ENCODE measurements at places on chromosomes 2 and 18.

DNA sequence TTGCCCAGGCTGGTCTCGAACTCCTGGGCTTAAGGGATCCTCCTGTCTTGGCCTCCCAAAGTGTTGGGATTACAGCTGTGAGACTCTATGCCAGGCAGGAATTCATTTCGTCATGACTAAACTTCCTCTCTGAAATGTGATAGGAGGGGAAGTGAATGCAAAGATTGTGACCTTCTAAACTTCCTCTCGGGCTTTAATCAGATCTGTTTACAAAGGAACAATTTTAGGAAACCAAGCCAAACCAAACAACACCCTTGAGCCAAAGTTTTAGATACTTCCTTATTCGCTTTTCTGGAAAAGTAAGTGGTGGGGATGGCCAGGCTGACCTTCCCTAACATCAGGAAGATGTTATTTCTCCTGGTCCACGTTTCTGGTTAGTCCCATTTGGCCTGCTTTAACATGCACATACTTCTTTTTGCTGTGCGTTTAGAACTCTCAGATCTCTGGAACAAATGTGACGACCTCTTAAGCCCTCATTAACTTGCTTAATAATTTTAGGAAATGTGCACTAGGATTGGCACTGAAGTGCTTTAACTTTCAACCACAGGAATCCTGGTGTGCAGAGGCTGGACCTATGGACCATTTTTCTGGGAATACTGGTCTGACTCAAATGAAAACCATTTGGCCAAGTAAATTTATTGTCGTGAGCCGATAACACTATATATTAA is 33.2 kb upstream of the YES1 start:
- peak; percentile 91 for DNase-seq

GRCh38 chr2:218405086-218405745 is 5.5 kb downstream of the CTDSP1 start:
- no peak for DNase-seq

DNA sequence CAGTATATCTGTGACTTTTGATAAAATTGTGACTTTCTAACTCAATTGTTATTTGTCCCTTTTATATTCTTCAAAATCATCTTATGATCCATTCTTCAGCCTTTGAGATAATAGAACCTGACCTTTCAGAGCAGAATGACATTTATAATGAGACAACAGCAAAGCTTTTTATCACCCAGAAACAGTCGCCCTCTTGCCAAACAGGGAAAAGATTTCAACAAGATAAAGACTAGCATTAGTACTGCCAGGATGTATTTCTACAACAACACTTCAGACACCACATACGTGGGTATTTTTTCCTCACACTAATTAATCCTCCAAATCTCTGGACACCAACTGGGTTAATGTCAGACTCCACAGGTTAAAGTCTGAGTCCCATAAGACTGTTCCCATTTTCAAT is 249.0 kb downstream of the ZNF804A start:
- no peak for DNase-seq

DNA sequence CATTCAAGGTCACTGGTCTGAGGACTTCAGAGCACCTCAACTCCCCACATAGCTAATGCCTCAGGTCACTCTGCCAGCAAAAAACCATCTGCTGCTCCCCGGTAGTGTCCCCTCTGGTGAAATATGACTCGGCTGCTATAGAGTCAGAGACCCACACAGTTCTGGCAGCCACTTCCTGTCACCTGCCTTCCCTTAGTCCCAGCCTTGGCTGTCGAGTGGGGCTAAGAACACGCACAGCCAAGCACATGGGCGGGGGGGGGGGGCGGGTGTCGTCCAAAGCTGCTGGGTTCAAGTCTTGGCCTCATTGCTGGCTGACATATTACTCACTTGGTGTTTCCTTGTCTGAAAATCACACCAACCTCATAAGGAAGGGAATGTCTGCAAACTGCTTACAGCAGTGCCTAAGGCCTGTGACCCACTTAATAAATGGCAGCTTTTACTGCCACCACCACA is 37.5 kb downstream of the POLR1A start:
- DNase-seq: peak; percentile 51

DNA sequence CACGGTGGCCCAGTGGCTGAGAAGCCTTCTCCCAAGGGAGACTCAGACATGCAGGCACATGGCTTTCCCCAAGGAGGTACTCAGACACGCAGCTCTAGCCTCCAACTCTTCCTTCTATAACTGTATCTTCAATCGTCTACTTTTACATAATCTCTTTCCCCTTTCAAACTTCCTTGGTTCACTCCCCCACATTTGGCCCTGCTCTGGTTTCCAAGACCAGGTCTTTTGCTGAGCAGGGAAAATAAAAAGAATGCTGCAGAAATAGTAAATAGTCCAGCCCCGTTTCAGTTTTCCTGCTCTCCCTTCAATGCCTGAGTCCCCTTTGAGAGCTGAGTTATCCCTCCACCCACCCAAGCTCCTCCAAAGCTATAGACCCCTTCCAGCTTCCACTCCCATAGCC is 635.0 kb downstream of the ARHGAP15 start:
- DNase-seq: no peak

DNA sequence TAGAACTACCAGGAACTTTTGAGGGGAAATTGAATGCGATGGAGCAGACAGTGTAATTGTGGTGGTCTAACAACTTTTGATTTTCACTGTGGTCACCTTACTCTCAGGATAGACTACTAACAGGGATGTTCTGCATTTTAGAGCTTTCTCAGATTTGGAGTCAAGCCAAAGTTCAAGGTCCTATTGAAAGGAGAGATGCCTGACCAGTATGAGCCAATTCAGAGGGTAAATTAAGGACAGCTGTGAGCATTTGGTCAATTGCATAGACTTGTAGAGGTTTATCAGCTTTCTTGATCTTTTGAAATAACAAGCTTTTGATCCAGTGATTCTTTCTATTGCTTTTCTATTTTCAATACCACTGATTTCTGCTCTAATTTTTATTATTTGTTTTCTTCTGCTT is 1095.7 kb upstream of the CNTNAP5 start:
- DNase-seq: no peak

DNA sequence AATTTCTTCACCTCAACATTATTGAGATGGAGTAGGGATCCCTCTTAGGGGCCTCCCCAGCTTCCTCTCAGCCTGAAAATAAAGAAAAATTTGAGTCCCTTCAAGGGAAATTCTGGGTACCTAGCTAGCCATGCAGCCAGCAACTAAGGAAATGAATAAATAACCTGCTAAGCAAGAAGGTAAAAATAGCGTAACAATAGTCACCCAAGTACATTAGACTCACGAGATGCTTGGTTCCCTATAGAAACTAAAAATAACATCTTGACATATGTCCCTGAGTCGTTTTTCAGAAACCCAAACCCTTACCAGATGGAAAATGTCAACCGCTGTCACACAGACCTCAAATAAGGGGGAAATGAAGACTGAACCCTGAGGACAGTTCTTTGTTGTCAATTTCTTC is 51.9 kb downstream of the CACNB4 start:
- no peak for DNase-seq

GRCh38 chr2:158718196-158718585 is 76.9 kb upstream of the DAPL1 start:
- no peak for DNase-seq

- no peak for DNase-seq
These were observed 64.0 kb upstream of the B3GNT7 start for GRCh38 chr2:231331533-231331932.

DNA sequence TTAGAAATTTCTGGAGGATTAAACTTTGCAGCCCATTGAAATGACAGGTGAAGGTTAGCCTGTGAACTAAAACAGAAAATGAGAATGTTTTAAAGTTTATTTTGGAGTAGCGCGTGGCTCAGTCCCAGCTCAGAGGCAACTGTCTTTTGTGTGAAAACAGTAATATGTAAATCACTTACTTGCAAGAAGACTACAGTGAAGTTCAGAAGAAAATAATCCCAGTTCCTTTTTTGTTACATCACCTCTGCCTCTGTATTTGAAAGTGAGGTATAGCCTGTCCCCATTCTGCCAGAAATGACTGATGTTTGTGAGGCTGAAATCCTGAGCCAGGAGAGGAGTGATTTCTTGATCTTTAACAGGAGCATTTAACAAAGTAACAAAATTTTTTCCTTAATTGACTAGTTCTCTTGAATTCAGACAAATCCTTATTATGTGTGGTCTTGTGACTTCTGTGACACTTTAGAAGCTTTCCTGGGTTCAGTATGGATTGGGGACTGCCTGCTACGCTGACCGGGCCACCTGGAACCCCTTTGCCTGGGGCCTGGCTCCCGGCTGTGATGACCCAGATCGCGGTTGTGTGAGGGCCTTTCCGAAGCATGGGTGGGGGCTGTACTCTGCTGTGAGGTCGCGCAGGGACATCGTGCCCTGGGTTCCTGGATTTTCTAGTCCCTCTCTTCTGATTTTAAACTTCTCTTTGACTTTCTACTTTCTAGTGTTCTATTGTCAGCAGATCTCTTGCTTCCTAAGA is 24.3 kb downstream of the TRAPPC12 start:
- no peak for DNase-seq

- no peak for DNase-seq
These were observed 99.7 kb upstream of the CAVIN2 start for GRCh38 chr2:191946471-191947182.

DNA sequence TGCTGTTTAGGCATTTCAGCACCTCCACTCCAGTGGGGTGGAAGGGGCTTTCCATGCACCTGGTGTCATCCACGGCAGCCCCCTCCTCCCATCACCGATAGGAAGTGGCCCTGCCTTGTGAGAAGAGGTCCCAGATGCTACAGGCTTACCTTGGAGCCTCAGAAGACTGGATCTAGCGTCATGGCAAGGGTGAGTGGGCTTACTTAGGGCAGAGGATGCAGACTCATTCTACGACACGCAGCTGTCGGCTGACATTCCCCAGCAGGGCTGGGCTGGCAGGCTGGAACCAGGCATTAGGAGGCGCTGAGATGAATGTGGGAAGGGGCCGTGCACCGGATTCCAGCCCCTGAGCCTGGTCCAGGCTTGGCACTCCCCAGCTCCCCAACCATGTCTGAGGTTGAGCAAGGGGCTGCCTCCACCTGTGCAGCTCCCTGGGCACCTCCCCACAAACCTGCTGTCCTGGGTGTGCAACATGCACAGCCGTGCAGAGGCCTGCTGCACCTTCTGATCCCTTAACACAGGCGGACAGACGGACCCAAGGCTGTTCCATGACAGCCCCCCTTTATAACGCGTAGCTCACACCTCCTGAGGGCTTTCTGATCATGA is 1.7 kb upstream of the PRLH start:
- no peak for DNase-seq

GRCh38 chr2:235047171-235048160 is 95.6 kb downstream of the SH3BP4 start:
- no peak for DNase-seq

- DNase-seq: no peak
These were observed 255.0 kb downstream of the CAMKMT start for GRCh38 chr2:44616667-44617155.

GRCh38 chr2:132255714-132256113 is 94.0 kb upstream of the ANKRD30BL start:
- DNase-seq: no peak

- no peak for DNase-seq
These were observed 4.3 kb upstream of the TP53I3 start for GRCh38 chr2:24088821-24089359.

DNA sequence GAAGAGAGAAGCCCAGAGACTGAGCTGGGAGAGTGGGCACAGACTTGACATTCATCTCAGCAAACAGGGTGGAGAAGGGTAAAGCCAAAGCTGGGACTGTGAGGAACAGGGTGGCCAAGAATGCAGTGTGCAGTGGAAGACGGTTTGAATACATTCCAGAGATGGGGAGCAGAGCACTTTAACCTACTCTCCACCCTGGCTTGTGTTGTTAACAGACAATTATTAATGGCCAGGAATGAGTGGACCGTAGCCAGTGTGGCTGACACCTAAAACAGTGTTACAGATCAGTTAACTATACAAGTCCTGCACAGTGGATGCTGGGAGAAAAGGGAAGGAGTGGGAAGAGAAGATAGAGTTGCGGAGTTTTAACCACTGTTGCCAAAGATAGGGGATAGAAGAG is 7.4 kb upstream of the NAB1 start:
- DNase-seq: no peak

DNA sequence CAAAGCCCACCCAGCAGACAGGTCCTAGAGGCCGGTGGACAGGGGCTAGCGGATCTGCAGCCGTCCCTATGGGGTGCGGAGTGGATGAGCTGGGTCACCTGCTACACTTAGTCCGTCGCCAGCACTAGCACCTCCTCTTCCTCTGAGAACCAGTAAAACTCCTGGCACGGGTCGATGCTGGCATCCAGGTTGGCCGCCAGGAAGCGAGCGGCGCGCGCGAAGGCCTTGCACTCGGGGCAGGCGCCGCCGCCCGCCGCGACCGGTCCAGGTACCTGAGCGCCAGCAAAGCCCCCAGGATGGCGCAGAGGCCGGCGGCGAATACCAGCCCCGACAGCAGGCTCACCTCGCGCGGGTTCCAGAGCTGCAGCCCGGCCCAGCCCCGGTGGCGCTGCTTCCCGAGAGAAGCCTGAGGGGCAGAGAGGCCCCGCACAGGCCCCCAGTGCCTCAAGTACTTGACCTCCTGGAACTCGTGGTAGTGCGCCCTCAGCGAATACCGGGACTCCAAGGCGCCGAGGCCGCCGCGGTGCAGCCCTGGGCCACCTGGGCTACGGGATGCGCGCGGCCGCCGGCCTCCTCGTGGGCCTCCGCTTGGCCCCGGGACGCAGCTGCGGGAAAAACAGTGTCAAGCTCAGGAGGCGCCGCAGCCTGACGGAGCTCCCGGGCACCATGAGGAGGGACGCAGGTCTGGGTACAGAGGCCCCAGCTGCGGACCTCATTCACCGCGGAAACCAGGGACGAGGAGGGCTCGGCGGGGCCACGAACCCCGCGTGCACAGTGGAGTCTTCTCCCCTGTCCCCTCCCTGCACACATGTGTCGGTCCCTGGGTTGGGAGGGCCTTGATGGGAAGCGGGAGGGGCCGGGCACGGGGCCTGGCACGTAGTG is 27.5 kb upstream of the ALPP start:
- DNase-seq: no peak

GRCh38 chr18:64271975-64272659 is 123.2 kb upstream of the LINC00305 start:
- no peak for DNase-seq

All from fibroblast of mammary gland (primary cell).